ENCODE measurements at places on chromosomes 6 and 20.

- DNase-seq, result no peak
These were observed 28.5 kb downstream of the BCL2L1 start for GRCh38 chr20:31693987-31694661.

DNA sequence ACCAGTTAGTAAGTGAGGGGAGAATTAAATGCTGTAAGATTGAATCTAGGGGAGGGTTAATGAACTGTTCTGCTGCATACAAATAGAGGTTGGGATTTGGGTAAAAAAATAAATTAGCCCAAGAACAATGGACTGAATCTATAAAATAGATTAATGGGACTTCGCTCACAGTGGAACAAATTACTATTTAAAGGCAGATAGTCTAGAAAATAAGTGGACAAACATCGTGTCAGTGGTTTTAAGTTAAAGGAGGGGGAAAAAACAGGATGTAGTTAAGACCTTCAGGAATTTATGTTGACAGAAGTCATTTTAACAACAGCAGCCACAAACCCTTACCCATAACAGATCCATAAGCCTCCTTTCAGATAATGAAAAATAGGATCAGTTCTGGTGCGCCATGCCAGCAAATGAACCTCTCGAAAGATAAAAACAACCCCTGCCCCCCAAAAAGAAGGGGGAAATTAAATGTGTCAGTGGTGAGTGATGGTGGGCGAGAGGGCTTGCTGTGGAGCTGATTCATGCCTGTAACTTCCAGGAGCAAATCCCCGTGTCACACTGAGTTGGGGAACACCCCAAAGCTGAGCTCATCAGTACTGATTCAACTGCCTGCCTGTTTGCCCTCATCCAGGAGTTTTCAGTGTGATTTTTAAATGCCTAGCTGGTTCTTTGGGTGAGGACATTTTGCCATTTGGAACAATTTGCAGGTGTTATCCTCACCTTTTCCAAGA, 86.8 kb downstream of the PPP1R14C start:
- no peak for DNase-seq

GRCh38 chr6:70841112-70841511, 115.7 kb downstream of the B3GAT2 start:
- no peak for DNase-seq

GRCh38 chr6:79543411-79543810, 6.2 kb upstream of the LCA5 start:
- DNase-seq, result no peak

- DNase-seq, result no peak
These were observed 108.5 kb downstream of the LY86 start for GRCh38 chr6:6696867-6697531.

DNA sequence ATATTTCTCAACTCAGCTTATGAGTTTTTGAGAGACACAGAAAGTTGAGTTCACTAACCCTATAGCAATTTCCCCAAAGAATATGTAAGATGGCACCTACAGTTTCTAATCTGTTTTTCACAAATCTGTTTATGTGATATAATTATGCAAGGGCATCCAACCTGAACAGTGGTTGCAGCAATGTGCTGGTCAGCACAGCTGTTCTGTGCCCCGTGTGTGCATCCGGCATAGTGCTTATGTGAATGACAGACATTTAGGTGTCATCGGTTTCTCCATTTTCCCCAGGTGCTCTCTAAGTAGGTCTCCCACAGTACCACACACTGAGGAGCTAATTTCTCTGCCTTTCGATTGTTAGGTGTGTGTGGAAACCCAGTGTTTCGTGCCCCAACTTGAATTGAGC, 7.7 kb upstream of the BACH2 start:
- no peak for DNase-seq

DNA sequence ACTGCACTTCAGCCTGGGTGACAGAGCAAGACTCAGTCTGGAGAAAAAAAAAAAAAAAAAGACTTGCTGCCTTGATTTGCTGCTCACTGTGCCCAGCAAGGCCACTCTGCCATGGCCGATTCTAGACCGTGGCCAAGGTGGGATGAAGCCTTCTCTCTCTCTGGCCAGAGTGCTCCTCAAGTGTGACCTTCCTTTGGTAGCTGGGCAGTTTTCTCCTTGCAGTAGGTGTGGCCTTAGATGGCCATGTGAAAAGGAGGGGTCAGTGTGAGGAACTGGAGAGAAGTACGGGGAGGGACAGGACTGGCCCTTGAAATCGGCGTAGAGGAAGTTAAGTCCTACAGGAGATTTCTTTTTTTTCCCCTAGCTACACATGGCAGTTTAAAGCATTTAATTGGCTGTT, 272.0 kb downstream of the ARID1B start:
- DNase-seq, result no peak

DNA sequence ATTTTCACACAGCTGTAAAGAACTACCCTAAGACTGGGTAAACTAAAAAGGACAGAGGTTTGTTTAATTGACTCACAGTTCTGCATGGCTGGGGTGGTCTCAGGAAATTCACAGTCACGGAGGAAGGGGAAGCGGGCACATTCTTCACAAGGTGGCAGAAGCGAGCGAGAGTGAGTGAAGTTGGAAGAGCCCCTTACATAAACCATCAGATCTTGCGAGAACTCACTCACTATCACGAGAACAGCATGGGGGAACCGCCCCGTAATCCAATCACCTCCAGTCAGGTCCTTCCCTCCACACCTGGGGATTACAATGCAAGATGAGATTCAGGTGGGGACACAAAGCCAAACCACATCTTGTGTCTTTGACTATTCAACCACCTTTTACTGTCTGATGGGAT, 700.5 kb downstream of the TENT5A start:
- no peak for DNase-seq

GRCh38 chr20:34675993-34676641, 775 bp downstream of the PIGU start:
- no peak for DNase-seq

GRCh38 chr6:150874179-150874578, 8.7 kb downstream of the MTHFD1L start:
- DNase-seq, result no peak

GRCh38 chr6:117389227-117390057, 36.3 kb downstream of the ROS1 start:
- no peak for DNase-seq

DNA sequence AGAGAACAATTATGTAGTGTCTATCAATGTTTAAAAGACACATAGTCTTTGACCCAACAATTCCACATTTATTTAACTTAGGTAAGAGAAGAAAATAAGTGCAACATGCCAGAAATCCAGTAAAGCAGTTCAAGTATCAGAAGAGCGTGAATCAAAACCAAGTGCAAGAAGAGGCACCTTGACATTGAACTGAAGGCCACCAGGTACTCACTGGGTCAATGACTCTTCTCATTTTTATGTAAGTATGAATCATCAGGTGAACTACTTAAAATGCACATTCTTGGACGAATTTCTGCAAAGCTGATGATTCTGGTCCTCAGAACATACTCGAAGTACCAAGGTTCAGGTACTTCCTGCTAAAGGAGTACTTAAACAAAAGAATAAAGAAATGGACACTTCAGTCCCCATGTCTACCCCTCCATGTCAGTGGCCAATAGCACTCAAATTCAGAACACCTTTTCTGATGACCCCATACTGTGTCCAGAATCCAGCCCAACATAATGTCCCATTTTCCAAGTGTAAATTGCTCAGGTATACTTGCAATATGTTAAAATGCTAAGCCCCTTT, 481.9 kb downstream of the GJA1 start:
- no peak for DNase-seq

DNA sequence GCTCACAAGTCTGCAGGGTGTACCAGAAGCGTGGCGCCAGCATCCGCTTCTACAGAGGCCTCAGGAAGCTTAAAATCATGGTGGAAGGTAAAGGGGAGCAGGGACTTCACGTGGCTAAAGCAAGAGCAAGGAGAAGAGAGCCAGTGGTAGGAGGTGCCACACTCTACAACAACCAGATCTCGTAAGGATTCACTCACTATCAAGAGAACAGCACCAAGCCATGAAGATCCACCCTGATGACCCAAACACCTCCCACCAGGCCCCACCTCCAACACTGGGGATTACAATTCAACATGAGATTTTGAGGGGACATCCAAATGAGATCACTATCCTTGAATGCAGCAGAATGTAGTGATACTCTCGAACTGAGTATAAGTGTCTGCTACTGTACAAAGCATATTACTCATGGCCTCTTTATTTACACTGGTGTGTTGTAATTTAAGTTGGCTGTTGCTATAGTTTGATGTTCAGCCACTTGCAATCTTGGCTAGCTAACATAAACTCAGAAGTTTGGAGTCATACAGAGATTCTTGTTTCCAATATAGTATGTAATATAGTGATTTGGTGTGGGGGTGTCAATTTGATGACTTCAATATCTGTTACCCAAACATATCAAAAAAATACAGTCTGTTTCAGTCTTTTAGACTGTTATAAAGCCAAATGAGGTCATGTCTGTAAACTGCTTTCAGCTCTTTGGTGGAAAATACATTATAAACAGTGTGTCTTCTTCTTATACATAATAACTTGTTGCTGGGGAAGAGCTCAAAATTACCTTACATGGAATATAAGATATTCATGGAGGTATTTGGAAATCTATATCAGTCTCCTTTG, 39.4 kb upstream of the MYLIP start:
- no peak for DNase-seq

DNA sequence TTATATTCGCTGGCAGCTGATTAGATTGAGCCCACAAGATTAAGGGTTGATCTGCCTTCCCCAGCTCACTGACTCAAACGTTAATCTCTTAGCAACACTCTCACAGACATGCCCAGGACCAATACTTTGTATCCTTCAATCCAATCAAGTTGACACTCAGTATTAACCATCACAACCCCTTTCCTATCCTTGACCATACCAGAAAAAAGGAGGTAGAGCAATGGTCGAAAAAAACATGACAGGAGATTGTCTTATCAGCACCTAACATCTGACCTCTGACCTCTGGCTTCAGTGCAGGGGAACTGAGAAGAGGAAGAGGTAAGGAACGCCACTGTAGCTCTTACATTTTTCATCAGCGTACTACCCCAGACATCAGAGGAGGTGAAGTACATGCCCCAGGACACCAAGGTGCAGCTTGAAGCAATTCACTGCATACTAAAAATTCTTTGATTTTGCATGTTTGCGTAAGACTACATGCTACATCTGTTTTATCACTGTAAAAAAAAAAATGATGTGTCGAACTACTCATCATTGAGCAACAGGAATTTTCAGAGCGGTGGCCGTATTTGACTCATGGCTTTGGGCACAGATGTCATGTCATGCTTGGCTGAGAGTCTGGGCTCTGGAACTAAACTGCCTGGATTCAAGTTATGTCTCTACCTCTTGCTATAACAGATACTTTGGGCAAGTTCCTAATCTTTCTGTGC, 188.0 kb upstream of the TAB2 start:
- no peak for DNase-seq

DNA sequence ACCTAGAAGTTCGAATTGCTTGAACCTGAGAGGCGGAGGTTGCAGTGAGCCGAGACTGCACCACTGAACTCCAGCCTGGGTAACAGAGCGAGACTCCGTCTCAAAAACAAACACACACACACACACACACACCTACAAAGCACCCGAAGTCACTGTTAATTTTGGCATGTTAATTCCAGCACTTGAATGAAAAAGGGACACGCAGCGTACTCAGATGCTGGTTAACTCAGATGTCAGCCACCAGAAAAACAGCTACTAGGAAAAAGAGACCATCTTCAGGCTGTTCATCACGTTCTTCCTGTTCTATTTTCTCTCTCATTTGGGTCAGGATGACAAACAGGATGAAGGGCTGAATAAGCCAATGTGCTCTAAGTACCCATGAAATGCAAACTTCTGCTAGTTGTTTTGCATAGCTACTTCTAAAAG, 46.9 kb downstream of the BLOC1S5 start:
- DNase-seq, result no peak

GRCh38 chr6:43129434-43130194, 41.5 kb upstream of the SRF start:
- no peak for DNase-seq

GRCh38 chr6:12288914-12289313, 1.2 kb upstream of the EDN1 start:
- DNase-seq, result no peak

- DNase-seq, result no peak
These were observed 48.5 kb upstream of the CCN2 start for GRCh38 chr6:131999545-132000146.

- no peak for DNase-seq
These were observed 32.7 kb downstream of the ILRUN start for GRCh38 chr6:34663831-34664255.

GRCh38 chr6:297571-298232, 5.4 kb downstream of the DUSP22 start:
- no peak for DNase-seq

DNA sequence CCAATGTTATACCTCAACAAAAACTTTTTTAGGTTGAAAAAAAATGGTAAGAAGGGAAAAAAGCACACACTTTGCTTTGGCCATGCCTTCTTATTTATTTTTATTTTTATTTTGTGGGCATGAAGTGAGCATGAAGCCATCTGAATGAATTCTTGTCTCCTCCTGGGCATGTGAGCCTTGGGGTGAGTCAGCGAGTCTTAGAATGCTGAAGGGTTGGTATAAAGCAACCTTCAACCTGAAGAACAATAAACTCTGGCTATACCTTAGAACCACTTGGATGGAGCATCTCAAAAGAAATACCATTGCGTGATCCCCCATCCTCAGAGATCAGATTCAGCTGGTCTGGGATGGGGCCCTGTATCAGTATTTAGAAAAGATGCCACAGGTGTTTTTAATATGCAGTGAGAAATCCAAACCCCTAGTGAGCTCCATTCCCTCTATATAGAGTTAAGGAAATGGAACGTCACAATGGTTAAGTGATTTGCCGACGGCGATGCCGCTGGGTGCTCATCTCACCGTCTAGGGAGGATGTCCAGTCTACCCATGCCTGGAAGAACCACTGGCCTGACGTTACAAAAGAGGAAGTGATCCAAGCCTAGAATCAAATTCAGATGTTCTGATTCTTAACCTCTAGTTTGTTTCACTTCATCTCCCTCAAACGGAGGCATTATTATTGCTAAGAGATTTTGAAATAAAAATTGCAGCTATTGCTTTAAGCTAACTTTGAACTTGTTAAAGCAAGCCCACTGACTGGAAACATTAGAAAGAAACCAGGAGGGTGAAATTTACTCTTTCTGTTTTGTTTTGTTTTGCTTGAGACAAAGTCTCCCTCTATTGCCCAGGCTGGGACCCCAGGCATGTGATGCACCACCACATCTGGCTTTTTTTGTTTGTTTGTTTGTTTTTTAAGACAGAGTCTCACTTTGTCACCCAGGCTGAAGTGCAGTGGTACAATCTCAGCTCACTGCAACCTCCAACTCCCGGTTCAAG, 67.1 kb downstream of the EDN1 start:
- no peak for DNase-seq

GRCh38 chr6:144087789-144088426, 7.5 kb downstream of the SF3B5 start:
- DNase-seq, result no peak
